ENCODE measurements at places on chromosomes 1 and 21. TPM values are rescaled to one million over a fixed set of nuclear protein-coding genes. Genes with fewer than 3 reads are reported as not detected.

C1orf141 gene
- total RNA-seq: not detected

DNA sequence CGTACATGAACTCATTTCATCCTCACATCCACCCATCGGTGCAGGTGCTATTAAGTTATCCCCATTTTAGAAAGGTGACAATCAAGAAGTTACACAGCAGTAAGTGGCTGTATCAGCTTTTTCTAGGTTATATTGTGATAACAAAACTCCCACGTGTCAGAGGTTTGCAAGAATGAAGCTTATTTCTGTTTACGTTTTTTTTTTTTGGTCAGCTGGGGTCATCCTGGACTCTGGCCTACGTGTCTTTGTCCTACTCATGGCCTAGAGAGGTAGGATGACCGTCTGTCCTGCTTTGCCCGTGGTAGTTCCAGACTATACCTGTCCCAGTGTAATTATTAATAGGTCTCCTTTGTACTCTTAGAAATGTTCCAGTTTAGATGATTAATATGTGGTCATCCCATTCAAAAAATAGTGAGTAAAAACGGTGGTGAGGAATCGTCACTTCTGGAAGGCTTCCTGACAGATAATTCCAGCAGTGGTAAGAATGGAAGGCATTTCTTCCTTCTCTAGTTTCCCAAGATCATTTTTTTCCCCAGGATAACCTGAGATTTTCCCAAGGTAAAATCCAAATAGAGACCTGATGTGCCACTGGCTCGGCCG lies 64.2 kb upstream of the KIF26B start:
- DNase-seq: no peak

GRCh38 chr1:74937176-74937575 lies 197.0 kb upstream of the LHX8 start:
- no peak for DNase-seq

DNA sequence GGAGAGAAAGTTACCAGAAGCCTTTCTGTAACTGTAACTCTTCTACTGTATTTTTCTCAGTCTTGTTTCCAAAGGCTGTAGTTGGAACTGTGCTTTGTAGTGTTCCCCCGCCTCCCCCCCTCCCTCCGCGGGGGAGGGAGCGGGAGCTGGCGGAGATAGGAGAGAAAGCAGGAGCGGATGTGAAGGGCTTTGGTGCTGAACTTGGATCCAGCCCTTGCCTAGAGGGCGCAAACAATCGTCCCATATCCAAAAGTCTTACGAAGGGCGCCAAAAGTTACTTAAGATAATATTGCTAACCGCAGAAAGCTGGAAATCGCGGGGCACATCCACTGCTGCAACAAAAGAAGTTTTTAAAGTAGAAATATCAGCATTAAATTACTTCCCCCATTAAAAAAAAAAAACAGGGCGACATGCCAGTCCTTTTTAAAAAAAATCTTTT lies 2.4 kb upstream of the NFIA start:
- DNase-seq: no peak

DNA sequence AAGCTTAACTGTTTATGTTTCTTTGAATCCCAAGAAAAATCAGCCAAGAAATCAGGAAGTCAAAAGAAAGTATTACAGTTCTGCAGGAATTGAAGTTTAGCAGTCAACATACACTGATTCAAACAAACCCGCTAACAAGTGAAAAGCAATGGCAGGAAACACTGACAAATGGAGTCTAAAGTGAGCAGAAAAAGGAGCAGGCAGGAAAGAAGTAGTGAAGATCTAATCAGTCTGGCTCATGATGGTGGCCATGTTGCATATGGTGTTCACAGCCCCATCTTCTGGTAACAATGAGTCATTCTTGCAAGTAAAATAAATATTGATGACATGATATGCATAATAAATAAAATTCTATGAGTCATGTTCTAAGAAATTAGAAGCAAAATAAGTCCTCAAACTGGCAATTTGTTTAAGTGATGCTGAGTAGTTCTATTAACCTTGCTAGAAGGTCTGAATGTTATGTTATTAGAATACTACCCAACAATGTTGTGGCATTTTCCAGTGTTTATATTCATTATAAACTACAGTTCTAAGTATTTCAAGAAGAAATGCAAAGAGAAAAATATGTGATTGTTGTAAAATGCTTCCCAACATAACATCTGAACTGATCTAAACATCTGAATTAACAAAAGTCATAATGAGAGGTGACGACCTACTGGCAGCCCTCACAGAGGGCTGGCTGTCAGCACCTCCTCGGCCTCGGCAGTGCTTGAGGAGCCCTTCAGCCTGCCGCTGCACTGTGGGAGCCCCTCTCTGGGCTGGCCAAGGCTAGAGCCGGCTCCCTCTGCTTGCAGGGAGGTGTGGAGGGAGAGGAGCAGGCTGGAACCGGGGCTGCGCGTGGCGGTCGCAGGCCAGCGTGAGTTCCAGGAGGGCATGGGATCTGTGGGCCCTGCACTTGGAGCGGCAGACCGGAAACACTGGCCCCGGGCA lies 5.7 kb upstream of the ACBD6 start:
- DNase-seq: peak; percentile 24

GRCh38 chr1:160884579-160884978 lies 401 bp downstream of the ITLN1 start:
- no peak for DNase-seq

GRCh38 chr21:16968436-16968835 lies 544.4 kb upstream of the CXADR start:
- DNase-seq: no peak

DNA sequence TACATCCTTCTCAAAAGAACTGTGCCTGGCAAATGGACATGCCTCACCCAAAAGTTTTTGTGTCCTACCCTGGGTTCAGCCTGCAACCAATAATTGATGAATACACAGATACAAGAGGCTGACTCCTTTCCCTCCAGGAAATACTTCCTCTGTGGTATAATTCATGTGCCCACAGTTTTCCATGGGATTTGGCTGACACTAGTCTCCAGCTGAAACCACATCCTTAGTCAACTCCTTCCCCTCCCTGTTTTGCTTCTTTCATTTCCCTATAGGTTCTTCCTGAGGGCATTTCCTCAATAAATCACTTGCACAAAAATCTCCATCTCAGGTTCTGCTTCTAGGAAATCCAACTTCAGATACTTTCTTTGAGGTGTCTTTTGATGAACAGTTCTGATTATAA lies 436.6 kb upstream of the C1orf87 start:
- DNase-seq: no peak

- DNase-seq: no peak
Measured at GRCh38 chr1:22628698-22629444, 7.6 kb upstream of the C1QA start.

GRCh38 chr1:22636927-22637326 lies 499 bp downstream of the C1QA start:
- no peak for DNase-seq

GRCh38 chr1:111141245-111142220 lies 1.5 kb downstream of the CEPT1 start:
- no peak for DNase-seq

DNA sequence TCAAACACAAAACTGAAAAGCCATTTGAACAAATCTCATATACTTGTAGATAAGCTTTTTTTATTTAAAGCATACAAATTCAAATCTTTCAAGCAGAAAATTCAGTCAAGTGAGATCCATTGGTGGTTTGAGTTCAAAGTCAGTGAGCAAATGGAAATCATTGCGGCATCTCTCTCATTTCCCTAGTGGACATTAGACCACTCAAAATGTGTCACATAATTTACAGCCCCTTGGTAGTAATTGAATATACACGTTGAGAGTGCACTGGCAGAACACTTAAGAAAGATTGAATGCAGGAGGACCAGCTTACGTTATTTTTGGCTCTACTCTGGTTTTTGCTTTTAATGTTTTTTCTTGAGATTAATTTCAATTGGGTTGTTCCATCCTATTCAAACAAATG lies 633.7 kb downstream of the USP25 start:
- no peak for DNase-seq
